Placental epithelial cell (primary cell): ENCODE measurements at places on chromosomes 11 and 22. TPM values are rescaled to one million over a fixed set of nuclear protein-coding genes. Genes with fewer than 3 reads are reported as not detected.

The NNMT gene
- 3.1 and 4.0 TPM in 2 replicates for total RNA-seq

The NAGA gene
- 61.6 and 67.2 TPM in 2 replicates for total RNA-seq

The LRP4 gene
- 0.43 and 1.6 TPM in 2 replicates for total RNA-seq

The HTATIP2 gene
- total RNA-seq: 39.3 and 46.3 TPM in 2 replicates

The SYCE3 gene
- 0.79 TPM in 1 of 2 replicates, not detected in the other for total RNA-seq

The FOLR3 gene
- 2.3 and 2.4 TPM in 2 replicates for total RNA-seq

The ZBTB16 gene
- total RNA-seq: 90.4 and 137 TPM in 2 replicates

The RASSF10 gene
- 0.39 and 0.87 TPM in 2 replicates for total RNA-seq

The TREH gene
- not detected in 2 replicates for total RNA-seq

The OR10D3 gene
- total RNA-seq: not detected in 2 replicates

The ART5 gene
- total RNA-seq: 3.1 TPM in 1 of 2 replicates, not detected in the other

The RAB36 gene
- total RNA-seq: 0.79 and 0.87 TPM in 2 replicates

The UPK3A gene
- total RNA-seq: not detected in 2 replicates

The OR6A2 gene
- 0.11 and 0.39 TPM in 2 replicates for total RNA-seq

The EHF gene
- total RNA-seq: not detected in 2 replicates

The MIOX gene
- total RNA-seq: not detected in 2 replicates

The TRPM5 gene
- total RNA-seq: under 0.01 TPM in 1 of 2 replicates, not detected in the other

The SLC25A45 gene
- 3.8 and 4.3 TPM in 2 replicates for total RNA-seq

The ARCN1 gene
- total RNA-seq: 148 and 247 TPM in 2 replicates

The RHOD gene
- total RNA-seq: 51.4 and 158 TPM in 2 replicates

The FOXRED2 gene
- 5.1 and 6.7 TPM in 2 replicates for total RNA-seq

The BTBD18 gene
- not detected in 2 replicates for total RNA-seq

The OR8D4 gene
- not detected in 2 replicates for total RNA-seq

The NRXN2 gene
- 0.79 and 0.87 TPM in 2 replicates for total RNA-seq

The PRR33 gene
- not detected in 2 replicates for total RNA-seq

The OR6T1 gene
- total RNA-seq: not detected in 2 replicates

The CPT1A gene
- total RNA-seq: 20.9 and 28.7 TPM in 2 replicates

The KMT5B gene
- total RNA-seq: 29.5 and 42.8 TPM in 2 replicates

The MSANTD4 gene
- total RNA-seq: 17.3 and 17.4 TPM in 2 replicates

The CNTF gene
- 1.6 and 2.5 TPM in 2 replicates for total RNA-seq

The AMPD3 gene
- 16.1 and 16.2 TPM in 2 replicates for total RNA-seq

The SEPTIN5 gene
- 5.6 and 10.6 TPM in 2 replicates for total RNA-seq

The C11orf52 gene
- 2.7 and 8.1 TPM in 2 replicates for total RNA-seq

The CASP5 gene
- not detected in 2 replicates for total RNA-seq

The SOX6 gene
- 0.11 and 0.39 TPM in 2 replicates for total RNA-seq

The TRIM22 gene
- 5.9 and 10.8 TPM in 2 replicates for total RNA-seq

The DNAJB7 gene
- total RNA-seq: not detected in 2 replicates
